T47D (cell line): ENCODE measurements at places on chromosomes 6 and 20.

- DNase-seq, result no peak
Observed at GRCh38 chr20:37453288-37453687, 67.8 kb upstream of the NNAT start.

DNA sequence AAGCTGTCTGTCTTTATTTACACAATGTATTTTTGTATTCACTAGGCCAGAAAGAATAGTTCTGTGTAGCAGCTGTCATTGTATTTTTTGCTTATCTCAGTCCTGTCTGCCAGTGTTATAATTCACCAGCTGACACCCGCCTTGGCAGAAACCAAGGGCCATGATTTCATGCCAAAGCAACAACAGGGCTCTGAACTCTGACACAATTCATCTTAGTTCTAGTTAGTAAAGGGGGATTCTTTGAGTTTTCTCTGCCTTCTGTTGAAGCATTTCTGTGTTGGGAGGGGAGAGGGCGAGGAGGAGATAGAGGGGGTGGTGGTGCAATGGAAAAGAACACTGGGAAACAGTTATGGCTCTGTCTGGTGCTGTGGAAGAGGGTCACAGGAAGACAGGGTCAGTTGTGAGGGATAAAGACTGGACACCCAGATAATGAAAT lies 684.6 kb upstream of the MARCKS start:
- no peak for DNase-seq

DNA sequence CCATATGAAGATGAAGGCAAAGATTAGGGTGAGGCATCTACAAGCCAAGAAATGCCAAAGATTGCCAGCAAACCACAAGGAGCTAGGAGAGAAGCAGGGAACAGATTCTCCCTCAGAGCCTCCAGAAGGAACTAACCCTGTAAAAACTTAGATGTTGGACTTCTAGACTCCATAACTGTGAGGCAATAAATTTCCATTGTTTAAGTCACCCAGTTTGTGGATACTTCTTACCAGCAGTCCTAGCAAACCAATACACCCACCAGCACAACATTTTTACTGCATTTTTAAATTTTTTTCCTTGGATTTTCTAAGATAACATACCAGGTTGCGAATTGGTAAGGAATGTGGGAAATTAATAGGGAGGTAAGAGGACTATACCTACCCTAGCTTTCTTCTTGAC lies 47.8 kb upstream of the EYA4 start:
- DNase-seq, result no peak

DNA sequence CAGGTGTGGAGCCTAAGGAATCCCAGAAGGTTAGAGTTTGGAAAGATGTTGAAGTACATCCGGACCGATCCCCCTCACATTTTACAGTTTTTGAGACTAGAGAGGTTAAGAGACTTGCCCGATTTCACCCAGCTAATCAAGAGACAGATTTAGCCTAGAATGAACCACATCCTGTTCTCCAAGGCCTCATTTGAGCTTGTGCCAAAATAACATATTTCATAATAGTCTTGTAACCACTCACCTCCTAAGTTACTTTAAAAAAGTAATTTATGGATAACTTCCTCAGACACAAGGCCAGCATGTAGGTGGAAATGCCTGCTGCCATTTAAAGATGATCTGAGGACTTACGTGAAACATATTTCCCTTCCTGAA lies 39.8 kb upstream of the ARHGAP18 start:
- no peak for DNase-seq

DNA sequence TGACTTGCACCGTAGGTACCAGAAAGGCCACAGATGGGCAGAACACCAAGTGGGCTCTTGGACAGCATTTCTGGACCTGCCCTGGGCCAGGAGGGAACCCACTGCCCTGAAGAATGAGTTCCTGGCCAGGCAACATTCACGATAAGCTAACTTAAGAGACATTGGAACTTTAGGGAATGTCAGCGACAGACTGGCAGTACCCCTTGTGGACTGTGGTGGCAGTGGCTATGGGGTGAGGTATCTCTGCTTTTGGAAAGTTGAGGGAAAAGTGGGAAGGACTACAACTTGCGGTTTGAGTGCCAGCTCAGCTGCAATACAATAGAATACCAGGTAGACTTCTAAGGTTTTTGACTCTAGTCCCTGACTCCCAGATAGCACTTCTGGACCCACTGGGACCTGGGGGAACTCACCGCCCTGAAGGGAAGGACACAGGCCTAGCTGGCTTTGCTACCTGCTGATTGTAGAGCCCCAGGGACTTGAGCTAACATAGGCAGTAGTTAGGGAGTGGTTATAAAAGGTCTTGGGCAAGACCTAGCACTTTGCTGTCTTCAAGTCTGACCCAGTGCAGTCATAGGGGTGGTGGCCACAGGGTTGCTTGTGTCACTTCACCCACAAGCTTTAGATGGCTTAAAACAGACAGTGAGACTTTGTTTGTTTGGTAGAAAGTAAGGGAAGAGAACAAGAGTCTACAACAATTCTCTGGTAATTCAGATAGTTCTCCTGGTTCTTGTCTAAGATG lies 617.6 kb downstream of the COL12A1 start:
- DNase-seq, result no peak

GRCh38 chr6:56860475-56860874 lies 94.4 kb upstream of the BEND6 start:
- no peak for DNase-seq

DNA sequence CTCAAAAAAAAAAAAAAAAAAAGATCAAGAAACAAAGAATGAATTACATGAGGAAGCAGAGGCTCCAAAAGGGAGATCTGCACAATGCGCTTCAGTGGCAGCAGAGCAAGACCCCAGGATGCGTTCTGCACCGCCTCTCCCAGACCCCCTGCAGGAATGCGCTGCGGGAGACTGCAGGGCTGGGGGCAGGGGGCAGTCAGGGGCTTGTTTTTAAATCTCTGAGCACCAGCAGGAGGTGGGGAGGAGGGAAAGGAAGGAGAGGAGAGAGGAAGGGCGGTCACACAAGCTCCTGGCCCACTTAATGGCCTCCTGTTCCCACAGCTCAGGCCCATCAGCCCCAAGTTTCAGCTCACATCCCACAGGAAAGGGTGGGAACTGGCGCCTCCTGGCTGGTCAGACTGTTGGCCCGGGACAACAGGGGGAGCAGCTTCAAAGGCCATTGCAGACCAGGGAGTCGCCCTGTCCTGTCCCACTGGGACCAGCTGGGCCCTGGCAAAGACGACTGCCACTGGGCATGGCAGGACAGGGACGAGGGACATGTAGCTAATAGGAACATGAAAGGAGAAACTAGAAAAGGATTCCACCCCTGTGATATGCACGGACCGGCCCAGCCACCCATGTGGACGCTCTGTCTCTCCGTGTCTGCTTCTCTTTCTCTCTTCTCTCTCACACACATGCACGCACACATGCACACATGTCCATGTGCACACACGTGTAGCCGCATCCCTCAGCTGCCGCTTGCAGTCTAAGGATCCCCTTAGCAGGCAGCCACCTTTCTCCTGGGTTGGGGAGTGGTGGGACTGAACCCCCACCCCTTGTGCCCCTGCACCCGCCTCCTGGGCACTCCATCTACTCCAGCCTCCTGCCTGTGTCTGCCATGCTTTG lies 34.7 kb downstream of the TFEB start:
- no peak for DNase-seq

GRCh38 chr6:16257999-16258708 lies 19.8 kb downstream of the GMPR start:
- no peak for DNase-seq

- no peak for DNase-seq
Observed at GRCh38 chr20:8578161-8578865, 446.2 kb downstream of the PLCB1 start.

DNA sequence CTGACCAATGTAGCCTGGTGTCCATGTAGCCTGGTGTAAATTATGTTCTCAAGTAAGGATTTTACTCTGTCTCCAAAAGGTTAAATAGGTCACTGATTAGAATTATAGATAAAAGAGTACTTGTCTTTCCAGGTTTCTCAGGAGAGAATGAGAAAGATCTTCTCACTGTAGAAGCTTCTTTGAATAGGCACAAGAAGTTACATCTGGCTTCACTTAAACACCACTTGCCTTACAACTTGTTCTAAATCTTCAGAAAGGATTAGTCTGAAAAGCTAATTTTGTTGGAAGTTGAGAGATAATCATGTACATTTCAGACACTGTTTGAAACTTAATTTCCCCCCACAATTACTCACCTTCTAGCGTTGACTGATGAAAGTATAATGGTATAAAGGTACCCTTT lies 275.3 kb downstream of the FARS2 start:
- no peak for DNase-seq

DNA sequence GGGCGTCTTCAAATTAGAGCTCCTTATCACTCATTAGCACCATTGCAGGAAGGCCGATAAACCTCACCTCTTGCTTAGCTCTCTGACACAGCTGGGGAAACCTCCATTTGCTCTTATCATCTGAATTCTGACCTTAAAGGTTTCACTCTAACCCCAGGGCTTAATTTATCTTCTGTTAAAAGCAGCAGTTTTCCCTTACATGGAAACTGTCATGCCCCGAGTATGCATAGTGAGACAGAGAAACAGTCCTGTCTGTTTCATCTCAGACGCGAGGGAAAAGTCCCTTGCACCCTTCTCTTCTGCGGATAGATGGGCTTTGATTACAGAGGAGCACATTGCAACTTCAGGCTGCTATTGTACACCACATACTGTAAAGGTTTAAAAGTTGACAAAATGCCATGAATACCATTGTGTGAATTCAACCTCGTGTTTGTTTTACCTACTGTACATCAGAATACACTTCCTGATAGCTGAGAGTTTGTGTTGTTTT lies 191.5 kb upstream of the BMP2 start:
- DNase-seq, result no peak

DNA sequence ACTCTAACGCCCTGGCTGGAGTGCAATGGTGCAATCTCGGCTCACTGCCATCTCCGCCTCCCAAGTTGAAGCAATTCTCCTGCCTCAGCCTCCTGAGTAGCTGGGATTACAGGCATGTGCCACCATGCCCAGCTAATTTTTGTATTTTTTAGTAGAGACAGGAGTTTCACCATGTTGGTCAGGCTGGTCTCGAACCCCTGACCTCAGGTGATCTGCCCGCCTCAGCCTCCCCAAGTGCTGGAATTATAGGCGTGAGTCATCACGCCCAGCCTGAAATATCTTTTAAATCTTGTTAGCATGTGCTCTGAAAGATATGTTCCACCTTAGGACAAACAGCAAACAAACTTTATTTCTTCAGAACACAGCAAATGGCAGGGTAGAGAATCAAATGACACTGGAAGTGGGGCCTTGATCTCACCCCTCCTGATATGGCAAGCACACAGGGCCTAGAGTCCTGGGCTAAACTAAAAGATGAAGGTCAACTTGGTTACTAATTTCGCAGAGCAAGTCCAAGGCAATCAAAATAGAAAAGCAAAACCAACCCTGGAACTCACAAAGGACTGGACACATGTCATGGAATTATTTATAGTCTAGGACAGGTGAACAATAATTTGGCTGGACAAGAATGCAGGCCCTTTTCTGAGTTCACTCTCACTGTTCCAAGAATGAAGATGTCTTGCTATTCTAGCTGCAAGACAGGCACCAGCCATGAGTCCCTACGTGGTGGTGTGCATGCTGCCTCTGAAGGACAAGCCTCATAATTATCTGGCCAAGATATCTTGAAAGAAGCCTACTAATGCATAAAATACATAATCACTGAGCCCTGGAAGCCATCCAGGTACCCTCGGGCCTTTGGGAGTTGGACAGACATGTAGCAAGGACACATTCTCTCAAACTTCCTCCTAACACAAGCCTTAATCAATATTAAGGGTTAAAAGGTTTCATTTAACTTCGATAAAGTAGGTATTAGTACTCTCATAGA lies 35.6 kb downstream of the B4GALT5 start:
- no peak for DNase-seq

GRCh38 chr6:111600154-111600553 lies 5.5 kb downstream of the TRAF3IP2 start:
- no peak for DNase-seq

DNA sequence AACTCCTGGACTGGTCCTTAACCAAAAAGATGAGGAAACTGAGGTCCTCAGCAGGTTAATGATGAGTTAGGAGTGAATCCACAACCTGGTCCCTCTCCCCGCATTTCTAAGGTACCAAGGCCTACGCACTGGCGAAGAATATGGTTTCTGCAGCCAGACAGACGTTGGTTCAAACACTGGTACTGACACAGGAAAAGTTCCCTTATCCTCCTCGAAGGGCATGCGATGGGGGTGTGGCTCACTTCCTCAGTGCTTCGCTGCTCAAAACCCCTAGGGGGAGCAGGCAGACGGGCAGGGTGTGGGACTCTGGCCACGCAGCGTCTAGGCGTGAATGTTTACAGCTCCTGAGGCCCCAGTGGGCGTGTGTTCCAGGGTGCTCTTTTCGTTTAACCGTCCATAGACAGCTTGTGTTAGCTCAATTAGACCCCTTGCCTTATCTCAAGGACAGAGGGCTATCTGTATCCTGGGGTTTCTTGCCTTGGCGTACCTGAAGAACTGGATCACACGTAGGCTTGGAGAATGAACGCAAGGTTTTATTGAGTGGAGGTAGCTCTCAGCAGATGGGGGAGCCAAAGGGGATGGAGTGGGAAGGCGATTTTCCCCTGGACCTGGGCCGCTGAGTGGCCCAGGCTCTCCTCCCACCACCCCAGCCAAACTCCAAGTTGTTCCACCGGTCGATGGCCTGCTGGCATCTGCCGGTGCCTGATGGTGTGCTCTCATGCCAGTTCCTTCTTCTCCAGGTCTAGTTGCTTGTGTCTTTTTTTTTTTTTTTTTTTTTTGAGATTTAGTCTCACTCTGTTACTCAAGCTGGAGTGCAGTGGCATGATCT lies 31.8 kb upstream of the PTPN1 start:
- peak; percentile 41 for DNase-seq

DNA sequence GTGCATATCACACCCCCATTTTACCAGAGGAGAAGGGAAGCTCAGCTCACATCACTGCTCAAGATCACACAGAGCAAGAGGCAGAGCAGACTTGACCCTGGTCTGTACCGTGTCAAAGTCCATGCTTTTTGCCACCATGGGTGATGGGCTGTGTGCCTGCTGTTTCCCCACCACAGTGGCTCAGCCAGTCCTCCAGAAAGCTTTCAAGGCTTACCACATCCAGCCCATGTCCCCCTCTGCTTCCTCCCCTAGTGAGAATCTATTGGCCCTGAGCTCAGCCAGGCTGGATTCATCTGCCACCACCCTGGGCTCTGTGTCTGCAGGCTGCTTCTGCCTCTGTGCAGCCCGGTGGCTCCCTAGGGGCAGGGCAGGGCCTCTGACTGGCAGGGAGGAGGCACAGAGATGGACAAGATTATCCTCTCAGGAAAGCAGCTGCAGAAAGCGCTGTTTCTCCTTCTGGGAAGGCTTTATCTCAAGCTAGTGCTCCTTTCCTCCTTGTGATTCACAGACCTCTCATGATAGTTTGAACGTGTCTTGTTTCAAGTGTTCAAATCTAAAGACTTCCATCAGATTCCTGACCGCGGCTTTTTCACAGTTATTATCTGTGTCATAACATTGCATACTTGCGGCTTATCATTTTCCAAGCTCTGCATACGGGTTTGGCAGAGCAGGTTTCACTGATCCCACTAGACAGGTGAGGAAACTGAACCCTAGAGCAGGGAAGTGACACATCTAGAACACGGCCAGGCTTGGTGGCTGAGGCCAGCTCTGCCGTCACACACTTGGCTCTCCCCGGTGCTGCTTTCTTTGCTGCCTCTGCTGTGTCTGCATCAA lies 37.4 kb downstream of the VEGFA start:
- DNase-seq, result no peak
